ENCODE measurements at places on chromosomes 11 and 22.

DNA sequence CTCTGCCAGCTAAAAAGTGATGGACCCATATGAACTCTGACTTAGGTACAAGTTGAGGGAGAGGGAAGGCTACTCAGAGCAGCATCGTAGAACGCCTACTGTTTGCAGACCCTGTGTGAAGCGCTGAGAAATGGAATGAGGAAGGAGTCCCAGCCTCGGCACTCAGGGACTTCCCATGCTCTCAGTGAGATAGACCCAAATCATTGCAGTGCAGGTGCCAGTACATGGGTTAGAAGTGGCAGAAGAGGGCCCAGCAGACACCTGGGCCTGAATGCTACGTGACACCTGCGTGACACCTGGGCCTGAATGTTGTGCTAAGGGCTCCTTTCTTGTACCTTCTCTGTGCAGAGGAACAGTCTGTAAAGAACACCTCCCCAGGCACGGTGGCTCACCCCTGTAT, 2.6 kb upstream of the PDGFB start:
- DNase-seq: no peak

DNA sequence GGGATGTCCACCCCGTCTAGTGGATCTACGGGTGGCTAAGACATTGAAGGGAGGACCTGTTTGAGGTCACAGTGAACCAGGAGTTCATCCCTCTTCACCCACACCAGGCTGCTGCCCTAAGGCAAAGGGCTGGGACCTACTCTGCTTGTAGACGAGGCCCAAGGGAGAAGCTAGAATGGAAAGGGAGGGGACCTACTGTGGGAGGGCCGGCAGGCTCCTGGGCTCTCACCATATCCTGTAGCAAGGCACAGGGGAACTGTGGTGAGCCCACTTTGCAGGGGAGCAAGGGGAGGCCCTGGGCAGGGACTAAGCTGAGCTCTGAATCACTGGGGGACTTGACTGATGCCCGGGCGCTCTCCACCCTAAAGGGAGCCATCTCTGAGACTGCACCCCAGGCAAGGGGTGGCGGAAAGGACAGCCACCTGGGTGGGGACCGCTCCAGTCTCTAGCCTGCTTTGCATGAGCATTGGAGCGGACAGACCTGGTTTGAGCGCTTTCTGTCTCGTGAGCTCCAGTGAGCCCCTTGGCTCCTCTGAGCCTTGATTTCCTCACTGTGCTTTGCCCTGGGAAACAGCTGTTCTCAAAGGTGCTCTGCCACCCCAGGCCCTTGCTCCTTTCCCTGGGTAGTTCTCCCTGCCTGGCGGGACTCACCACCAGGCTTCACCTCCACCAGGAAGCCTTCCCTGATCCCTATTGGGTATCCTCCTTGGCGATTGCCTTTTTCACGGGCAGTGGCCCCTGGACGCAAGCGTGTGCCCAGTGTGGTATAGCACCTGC, 24.2 kb downstream of the PARVG start:
- DNase-seq: no peak

DNA sequence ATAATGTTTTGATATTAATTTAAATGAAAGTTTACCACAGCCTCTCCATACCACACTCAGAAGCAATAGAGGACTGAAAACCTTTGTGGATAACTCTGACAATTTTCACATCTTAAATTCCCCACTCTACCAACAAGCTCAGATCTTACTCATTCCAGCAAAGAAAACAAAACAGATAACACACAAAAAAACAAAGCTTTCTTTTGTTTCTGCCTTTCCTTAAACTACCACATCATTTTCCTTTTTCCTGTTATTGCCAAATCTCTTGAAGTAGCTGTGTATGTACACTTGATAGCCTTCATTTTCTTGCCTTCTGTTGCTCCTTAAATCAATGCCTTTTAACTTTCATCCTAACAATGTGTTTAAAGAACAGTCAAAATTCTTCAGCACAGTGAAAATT, 484.9 kb downstream of the NTM start:
- DNase-seq: no peak

GRCh38 chr22:27992294-27993165, 73.5 kb upstream of the PITPNB start:
- DNase-seq: no peak

DNA sequence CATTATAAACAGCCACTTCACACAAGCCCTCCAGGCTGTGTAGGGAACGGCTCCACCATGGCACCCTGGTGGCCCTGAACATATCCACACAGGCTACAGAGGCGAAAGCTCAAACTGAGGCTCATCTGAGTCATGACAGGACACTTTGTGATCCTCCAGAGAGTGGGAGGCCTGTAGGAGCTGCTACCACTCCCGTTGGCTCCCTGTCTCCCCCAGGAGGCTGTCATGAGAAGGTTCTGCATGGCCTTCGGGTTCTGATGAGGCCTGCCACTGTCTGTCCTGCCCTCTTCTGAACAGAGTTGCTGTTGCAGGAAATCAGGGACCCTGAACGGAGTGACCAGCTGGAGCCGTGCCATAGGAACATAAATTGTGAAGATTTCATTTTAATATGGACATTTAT, 23.8 kb upstream of the ALDH3B2 start:
- no peak for DNase-seq

- DNase-seq: no peak
Observed at GRCh38 chr11:38700111-38700510, 2102.1 kb upstream of the RAG2 start.

DNA sequence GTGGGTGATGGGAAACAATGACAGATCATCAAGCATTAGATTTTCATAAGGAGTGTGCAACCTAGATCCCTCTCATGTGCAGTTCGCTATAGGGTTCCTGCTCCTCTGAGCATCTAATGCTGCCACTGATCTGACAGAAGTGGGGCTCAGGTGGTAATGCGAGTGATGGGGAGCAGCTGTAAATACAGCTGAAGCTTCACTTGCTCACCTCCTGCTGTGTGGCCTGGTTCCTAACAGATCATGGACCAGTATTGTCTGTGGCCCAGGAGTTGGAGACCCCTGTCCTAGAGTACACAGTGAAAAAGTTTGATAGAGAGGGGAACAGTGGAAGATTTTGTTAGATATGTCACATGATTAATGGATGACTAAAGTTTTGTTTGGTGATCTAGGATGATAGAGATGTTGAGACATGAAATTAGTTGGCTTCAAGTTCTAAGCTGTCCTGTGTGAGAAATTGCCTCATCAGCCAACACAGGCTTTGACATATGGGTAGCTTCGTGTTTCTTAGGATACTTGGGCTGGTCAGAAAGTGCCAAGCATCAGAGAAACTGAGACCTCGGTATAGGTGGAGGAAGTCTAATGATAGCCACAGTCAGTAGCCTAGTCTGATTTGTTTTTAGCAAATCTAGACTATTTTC, 47.4 kb downstream of the ARHGEF12 start:
- DNase-seq: no peak

GRCh38 chr11:123221096-123221561, 26.1 kb upstream of the CLMP start:
- DNase-seq: no peak

- DNase-seq: no peak
Observed at GRCh38 chr11:28770806-28771205, 662.6 kb downstream of the METTL15 start.
